Activated CD8-positive, alpha-beta T cell treated with anti-CD3 and anti-CD28 coated beads, Interleukin-2, amount 10 ng/mL, durations not matched to agents 7 days and 5 days (primary cell): ENCODE measurements at places on chromosomes 7 and 10.

GRCh38 chr10:126422567-126422966, 34.3 kb upstream of the ADAM12 start:
- H3K4me3 ChIP-seq, result no peak overlapping the region
- no peak overlapping the region for H3K27ac ChIP-seq
- no peak for DNase-seq
- H3K36me3 ChIP-seq, result no peaks in the 10 kb centered on the region

DNA sequence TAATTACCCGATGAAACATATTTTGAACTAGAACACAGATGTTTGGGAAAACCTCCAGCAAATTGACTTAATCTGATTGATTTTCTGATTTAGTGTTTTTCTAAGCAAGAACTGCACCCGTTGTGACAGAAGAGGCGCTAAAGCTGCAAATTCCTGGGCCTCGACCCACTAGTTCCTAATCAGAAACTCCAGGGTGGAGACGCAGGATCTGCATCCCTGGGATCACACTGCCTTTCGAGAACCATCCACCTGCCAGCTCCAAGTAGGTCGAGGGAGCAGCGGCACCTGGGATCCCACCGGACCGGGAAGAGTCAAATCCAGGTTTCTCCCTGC, 136.8 kb upstream of the CDCA7L start:
- peaks cover 16% of the 10 kb centered on the region for H3K4me1 ChIP-seq
- peaks cover 46% of the 10 kb centered on the region for H3K27me3 ChIP-seq
- DNase-seq, result no peak
- H3K4me3 ChIP-seq, result peak overlapping the region; percentile 77
- H3K36me3 ChIP-seq, result no peaks in the 10 kb centered on the region

- H3K27ac ChIP-seq, result no peak overlapping the region
- no peak overlapping the region for H3K4me3 ChIP-seq
Observed at GRCh38 chr10:27717861-27718260, 27.8 kb downstream of the MKX start.

GRCh38 chr7:101171442-101171837, 6.1 kb upstream of the VGF start:
- DNase-seq, result no peak
- no peak overlapping the region for H3K27ac ChIP-seq
- peaks cover 57% of the 10 kb centered on the region for H3K4me1 ChIP-seq
- H3K36me3 ChIP-seq, result no peaks in the 10 kb centered on the region
- H3K27me3 ChIP-seq, result peaks cover 84% of the 10 kb centered on the region

DNA sequence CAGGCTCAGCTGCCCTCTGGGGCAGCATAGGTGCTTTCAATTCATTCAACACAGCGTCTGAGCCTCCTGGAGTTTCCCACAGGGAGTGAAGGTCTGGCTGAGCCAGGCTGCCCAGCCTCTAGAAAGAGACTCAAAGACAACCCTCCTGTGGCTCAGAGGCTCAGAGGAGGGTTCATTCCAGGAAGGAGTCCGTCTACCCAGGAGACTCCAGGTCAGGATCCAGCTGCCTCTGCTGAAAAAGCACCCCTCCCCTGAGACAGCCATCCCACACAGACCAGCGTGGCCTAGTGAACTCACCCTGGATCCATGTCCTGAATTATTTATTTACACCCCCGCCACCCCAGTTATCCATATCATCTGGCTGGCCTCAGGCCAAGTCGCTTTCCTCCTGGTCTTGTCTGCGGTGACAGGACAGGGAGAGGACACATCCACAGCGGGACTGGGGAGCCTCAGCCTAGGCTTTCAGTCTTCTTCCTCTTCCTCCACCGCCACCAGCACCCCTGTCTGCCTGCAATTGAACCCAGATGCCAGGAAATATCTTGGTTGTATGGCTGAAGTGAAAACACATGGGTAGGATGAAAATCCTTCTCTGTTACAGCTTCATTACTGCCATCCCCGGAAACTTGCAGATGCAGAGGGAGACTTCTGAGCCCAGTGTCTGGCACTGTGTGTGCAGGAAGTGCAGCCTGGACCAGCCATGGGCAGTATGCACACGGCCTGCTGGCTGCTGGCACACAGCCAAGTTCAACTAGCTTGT, 44.0 kb upstream of the COL13A1 start:
- no peak for DNase-seq
- no peaks in the 10 kb centered on the region for H3K36me3 ChIP-seq
- peaks cover 24% of the 10 kb centered on the region for H3K27me3 ChIP-seq

GRCh38 chr7:116445447-116446211, 53.9 kb upstream of the CAV2 start:
- H3K4me3 ChIP-seq, result no peak overlapping the region
- no peaks in the 10 kb centered on the region for H3K4me1 ChIP-seq
- no peak overlapping the region for H3K27ac ChIP-seq
- peaks cover 4% of the 10 kb centered on the region for H3K27me3 ChIP-seq
- H3K36me3 ChIP-seq, result no peaks in the 10 kb centered on the region
- DNase-seq, result no peak

DNA sequence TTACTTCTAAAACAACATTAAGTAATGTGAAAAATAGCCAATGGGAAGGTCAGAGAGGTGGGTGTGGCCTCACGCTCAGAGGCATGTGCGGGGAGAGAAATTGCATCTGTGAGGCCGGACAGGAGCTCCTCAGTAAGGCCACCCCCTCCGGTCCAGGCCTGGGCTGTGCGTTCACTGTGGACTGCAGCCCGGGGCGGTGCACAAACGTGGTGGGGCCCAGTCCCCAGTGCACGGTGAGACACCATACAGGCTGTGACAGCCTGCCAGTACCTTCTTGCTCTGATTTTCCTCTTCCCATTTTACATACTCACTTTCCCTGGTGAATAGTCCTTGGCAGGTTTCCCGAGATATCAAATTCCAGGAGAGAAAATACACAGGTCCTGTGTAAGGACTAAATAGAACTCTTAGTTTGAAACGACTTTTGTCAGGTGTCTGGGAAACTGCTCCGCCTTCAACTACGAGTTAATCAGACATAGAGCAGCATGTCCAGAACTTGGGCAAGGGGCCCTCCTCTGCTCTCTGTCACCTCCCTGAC, 174.1 kb upstream of the MKI67 start:
- H3K36me3 ChIP-seq, result no peaks in the 10 kb centered on the region
- no peaks in the 10 kb centered on the region for H3K27me3 ChIP-seq
- H3K27ac ChIP-seq, result no peak overlapping the region
- no peak for DNase-seq
- H3K4me1 ChIP-seq, result no peaks in the 10 kb centered on the region

DNA sequence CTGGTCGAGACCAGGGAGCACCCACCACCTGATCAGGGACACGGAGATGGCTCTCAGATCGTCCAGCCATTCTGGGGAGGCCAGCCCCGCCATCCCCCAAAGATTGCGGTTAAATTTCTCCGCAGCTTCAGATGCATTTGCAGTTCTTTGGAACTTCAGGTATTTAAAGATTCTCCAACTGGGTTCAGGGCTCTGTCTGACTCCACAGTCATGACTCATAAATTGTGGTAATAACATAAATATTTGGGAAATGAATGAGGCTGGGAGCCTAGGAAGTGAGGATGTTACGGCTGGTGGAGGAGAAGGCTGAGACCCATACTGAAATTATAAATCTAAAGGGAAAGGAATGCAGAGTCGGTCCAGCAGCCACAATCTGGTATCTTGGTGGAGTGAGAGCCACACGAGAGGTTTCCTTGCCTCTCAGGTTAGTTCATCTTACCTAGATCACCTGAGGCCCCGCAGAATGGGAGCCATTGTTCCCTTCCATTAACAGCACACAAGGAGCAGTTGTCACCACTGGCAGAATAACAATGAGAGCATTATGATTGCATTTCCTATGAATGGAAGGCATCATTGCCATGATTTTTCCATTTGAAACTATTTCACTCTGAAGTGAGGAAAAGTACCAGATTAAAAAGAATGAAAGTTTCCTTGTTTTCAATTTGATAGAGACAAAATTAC, 26.7 kb upstream of the DNAJB6 start:
- no peak overlapping the region for H3K4me3 ChIP-seq
- no peak for DNase-seq
- no peaks in the 10 kb centered on the region for H3K36me3 ChIP-seq
- H3K4me1 ChIP-seq, result peaks cover 26% of the 10 kb centered on the region
- H3K27ac ChIP-seq, result no peak overlapping the region
- no peaks in the 10 kb centered on the region for H3K27me3 ChIP-seq

DNA sequence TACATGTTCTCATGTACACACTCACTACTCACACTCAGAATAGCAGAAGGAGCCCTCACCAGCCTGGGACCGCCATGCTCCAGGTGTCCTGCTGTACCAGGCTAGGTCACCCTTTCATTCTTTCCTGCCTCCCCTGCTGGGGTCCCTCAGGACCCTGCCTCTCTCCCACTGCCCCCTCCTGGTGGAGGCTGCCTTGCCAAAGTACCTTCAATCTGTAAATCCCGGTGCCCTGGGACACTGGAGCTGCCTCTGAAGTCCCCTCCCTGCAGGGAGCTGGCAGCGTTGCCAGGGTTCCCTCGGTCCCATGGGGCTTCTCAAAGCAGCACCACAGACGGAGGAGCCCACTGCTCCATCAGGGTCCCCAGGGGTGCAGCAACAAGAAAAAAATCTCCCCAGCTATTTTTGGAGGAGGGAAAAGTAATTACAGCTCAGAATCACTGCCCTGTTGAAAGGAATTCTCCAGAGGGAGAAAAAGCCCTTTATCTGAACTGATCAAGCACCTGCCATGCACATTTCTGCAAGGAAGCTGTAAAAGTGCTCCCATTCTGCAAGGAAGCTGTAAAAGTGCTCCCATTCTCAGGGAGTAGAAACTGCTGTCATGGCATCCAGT, 259.9 kb downstream of the PTPRN2 start:
- no peak overlapping the region for H3K27ac ChIP-seq
- H3K4me1 ChIP-seq, result no peaks in the 10 kb centered on the region
- no peak for DNase-seq
- no peak overlapping the region for H3K4me3 ChIP-seq
- peaks cover 16% of the 10 kb centered on the region for H3K36me3 ChIP-seq

DNA sequence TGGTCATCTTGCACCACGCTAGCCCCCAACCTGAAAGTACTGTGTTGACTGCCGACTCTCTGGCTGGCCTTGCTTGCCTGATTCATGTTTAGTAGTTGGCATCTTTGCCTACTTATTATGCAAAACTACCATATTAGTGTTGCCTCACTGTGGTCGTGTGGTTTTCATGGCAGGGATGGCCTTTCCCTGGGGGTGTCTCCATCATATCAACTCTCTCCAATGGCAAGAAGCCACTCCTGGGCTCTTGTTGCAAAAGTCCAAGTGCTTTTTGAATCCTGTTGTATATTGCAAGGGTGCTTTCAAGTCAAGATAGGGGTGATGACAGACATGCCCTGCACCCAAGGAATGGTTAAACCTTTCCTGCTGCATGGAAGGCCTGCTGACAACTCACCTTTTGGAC, 39.4 kb downstream of the ABLIM1 start:
- no peak for DNase-seq
- H3K27me3 ChIP-seq, result peaks cover 3% of the 10 kb centered on the region
- no peak overlapping the region for H3K27ac ChIP-seq
- H3K4me3 ChIP-seq, result no peak overlapping the region

- peaks cover 59% of the 10 kb centered on the region for H3K4me1 ChIP-seq
- no peaks in the 10 kb centered on the region for H3K27me3 ChIP-seq
- H3K27ac ChIP-seq, result no peak overlapping the region
- no peak overlapping the region for H3K4me3 ChIP-seq
Observed at GRCh38 chr10:7477538-7478334, 66.9 kb upstream of the SFMBT2 start.

DNA sequence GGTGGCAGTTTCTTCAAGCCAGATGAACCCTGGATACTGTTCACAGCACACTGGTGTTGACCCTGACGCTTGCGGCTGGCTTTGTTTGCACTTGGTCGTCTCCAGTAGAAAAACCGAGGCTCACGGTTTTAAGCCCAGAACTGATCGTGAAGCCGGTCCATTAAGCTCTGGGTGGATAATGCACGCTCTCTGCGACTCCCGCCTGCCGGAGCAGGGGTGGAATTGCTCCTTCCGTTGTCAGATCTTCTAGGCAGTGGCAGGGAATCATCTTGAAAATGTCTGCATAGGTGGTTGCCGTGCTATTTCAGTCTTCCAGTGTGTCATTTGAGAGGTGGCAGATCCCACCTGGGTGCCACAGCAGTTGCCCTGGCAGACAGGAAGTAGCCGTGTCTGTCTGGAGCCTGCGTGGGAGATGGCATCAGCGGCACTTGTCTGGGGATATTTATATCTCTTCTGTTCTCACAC, 35.9 kb upstream of the AP5Z1 start:
- no peaks in the 10 kb centered on the region for H3K27me3 ChIP-seq
- peak overlapping the region; percentile 41 for H3K27ac ChIP-seq
- H3K36me3 ChIP-seq, result peaks cover 27% of the 10 kb centered on the region
- H3K4me3 ChIP-seq, result no peak overlapping the region
- H3K4me1 ChIP-seq, result peaks cover 55% of the 10 kb centered on the region

- no peaks in the 10 kb centered on the region for H3K4me1 ChIP-seq
- no peaks in the 10 kb centered on the region for H3K27me3 ChIP-seq
- peaks cover 60% of the 10 kb centered on the region for H3K36me3 ChIP-seq
- no peak for DNase-seq
- no peak overlapping the region for H3K4me3 ChIP-seq
Observed at GRCh38 chr7:2923886-2924574, 79.9 kb upstream of the GNA12 start.
